ENCODE measurements at places on chromosomes 13 and 19. TPM values are rescaled to one million over a fixed set of nuclear protein-coding genes. Genes with fewer than 3 reads are reported as not detected.

The CEP89 gene
- 9.8 TPM for total RNA-seq

GRCh38 chr19:18488838-18489626, 32.8 kb downstream of the ELL start:
- H3K4me1 ChIP-seq, result peaks cover 83% of the 10 kb centered on the region
- H3K27me3 ChIP-seq, result no peaks in the 10 kb centered on the region
- no peak overlapping the region for H3K4me3 ChIP-seq
- H3K27ac ChIP-seq, result no peak overlapping the region

DNA sequence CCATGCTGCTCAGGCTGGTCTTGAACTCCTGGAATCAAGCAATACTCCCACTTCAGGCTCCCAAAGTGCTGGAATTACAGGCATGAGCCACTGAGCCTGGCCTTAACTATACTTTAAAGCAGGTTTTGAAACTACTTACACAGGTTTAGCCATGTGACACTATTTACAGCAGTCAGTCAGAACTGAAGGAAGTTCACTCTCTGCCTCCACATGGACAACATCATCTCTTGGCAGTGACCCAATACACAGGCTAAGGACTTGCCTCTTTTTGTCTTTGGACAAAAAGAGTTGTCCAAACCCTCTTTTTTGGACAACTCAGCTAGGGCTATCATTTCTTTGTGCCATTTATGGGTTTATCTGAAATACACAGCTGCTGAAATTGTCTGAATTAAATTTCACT, 89.0 kb upstream of the CLDN10 start:
- H3K27ac ChIP-seq, result no peak overlapping the region
- H3K27me3 ChIP-seq, result no peaks in the 10 kb centered on the region
- DNase-seq, result no peak

- H3K4me1 ChIP-seq, result peaks cover 98% of the 10 kb centered on the region
- DNase-seq, result no peak
- no peak overlapping the region for H3K4me3 ChIP-seq
- no peaks in the 10 kb centered on the region for H3K27me3 ChIP-seq
These were observed 8.1 kb downstream of the CEBPA start for GRCh38 chr19:33294058-33294798.

GRCh38 chr19:51098365-51099046, 9.7 kb downstream of the CTU1 start:
- no peak overlapping the region for H3K4me3 ChIP-seq
- H3K27me3 ChIP-seq, result no peaks in the 10 kb centered on the region
- no peaks in the 10 kb centered on the region for H3K36me3 ChIP-seq
- H3K27ac ChIP-seq, result no peak overlapping the region
- DNase-seq, result no peak

- peaks cover 10% of the 10 kb centered on the region for H3K4me1 ChIP-seq
- no peak for DNase-seq
- no peak overlapping the region for H3K4me3 ChIP-seq
- H3K27ac ChIP-seq, result no peak overlapping the region
- no peaks in the 10 kb centered on the region for H3K36me3 ChIP-seq
These were observed 50.0 kb downstream of the PIN1 start for GRCh38 chr19:9885077-9885552.

- H3K27me3 ChIP-seq, result no peaks in the 10 kb centered on the region
- DNase-seq, result no peak
- H3K36me3 ChIP-seq, result no peaks in the 10 kb centered on the region
- H3K4me3 ChIP-seq, result no peak overlapping the region
- peak overlapping the region; percentile 60 for H3K27ac ChIP-seq
- peaks cover 8% of the 10 kb centered on the region for H3K4me1 ChIP-seq
These were observed 108.6 kb upstream of the GJB6 start for GRCh38 chr13:20340759-20341171.

GRCh38 chr19:46608178-46608577, 7.0 kb downstream of the CALM3 start:
- H3K27ac ChIP-seq, result no peak overlapping the region
- no peak for DNase-seq
- no peak overlapping the region for H3K4me3 ChIP-seq
- H3K36me3 ChIP-seq, result peaks cover 63% of the 10 kb centered on the region
